ENCODE measurements at places on chromosomes 3 and 15.

GRCh38 chr3:16803019-16803418 is 81.7 kb upstream of the PLCL2 start:
- no peak for DNase-seq

DNA sequence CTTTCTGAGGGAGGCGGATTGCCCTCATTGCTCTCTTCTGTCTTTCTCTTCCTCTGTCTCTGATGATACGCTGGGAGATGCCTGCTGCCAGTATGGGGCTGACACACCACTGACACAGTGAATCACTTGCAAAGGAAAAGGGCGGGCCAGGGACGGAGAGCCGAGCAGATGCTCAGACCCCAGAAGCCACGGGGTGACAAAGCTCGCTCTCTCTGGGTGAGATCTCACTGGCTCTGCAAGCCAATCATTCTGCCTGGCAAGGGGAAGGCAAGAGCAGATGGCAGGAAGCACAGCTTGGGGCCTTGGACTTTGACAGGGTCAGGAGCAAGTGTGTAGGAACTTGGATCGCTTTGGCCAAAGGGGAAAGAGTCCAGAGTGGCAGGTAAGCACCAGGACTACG is 198.7 kb downstream of the NTRK3 start:
- DNase-seq, result no peak

DNA sequence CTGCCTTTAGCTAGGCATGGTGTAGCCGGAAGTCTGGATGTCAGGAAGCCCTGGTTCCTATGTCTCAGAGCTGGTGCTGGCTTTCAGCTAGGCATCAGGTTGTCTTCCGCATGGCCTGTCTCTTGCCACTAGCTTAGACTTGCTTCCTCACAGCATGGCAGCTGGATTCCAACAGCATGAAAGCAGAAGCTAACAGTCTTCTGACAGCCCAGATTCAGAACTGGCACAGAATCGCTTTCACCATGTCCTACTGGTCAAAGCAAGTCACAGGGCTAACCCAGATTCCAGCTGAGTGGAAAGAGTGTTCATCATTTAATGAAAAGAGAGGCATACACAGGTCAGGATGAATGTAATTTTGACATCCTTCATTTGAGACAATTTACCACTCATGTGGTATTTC is 1050.5 kb downstream of the ROBO2 start:
- DNase-seq, result no peak

DNA sequence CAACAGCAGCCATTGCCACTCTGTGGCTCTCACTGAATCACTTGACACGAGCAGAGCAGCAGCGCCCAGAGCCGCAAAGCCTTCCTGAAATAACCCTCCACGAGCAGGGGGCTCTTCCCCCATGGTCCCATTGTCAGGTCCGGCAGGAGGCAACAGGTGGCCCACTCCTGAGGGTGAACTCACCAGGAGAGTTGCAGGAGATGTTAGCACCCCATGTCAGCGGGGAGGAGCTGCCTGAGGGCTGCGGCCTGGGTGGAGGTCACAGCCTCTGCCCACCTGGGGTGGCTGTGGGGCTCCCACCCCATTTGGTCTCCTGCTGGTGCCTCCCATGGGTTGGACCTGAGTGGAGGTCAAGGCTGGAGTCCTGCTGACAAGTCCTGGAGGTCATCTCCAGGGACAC is 12.3 kb upstream of the C3orf22 start:
- no peak for DNase-seq

DNA sequence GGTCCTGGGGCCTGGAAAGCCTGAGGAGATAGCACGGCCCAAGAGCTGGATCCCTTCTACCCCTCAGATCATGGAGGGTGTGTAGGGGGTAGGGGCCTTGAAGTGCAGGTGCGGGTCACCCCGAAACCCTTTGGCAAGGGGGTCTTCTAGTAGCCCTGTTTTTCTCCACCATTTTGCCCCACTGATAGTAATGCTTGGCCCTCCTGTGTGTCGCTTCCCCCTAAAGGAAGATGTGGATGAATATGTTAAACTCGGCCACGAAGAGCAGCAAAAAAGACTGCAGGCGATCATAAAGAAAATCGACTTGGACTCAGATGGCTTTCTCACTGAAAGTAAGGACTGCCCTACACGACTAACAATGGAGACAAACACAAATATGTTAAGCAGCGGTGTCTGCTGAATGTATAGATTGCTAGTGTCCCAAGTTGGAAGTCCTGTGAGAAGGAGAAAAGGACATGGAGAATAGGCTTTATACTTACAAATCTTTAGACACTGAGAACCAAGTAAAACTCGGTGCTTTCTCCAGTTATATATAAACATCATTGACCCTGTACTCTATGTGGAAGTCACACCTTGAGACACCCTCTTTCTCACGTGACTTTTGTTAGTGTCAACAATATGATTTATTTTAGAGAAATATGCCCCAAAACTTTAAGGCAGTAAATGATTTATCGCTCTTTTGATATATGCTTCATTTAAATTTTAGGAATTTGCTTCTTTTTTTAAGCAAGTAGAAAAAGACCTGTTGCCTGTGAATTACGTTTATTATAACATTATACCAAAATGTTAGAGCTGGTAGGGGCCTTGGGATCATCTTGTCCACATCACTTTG is 802 bp downstream of the RCN2 start:
- no peak for DNase-seq

DNA sequence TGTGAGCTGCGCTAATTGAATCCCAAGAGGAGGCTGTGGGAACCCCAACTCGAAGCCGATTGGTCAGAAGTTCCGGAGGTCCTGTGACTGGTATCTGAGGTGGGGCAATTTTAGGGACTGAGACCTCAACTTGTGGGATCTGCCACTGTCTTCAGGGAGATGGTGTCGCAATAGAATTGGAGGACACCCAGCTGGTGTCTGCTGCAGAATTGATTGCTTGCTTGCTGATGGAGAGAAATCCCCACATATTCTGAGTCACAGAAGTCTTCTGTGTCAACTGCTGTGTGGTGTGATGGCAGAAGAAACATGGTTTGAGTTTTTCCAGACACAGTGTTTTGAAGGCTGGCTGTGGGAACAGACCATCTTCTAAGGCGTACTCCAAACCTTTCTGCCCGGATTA is 99.7 kb upstream of the PLXNA1 start:
- no peak for DNase-seq

GRCh38 chr3:184332370-184333090 is 4.9 kb upstream of the FAM131A start:
- peak; percentile 89 for DNase-seq

GRCh38 chr3:14360123-14360881 is 42.1 kb upstream of the SLC6A6 start:
- no peak for DNase-seq

DNA sequence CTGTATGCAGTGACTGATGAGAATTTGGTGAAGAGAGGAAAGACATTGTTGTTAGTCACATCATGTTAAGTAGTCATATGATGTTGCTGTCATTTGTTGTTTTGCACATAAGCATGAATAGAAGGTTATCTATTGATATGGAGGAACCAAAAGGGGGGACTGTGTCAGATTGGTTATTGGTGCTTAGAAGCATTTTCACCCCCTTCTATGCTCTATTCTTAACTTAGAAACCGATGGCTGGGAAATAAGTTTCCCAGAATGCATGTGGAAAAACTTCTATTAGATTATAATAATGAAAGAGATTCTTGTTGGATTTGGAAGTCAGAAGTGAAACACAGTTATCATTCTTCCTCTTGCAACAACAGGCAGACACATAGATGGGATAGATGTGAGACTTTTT is 33.2 kb upstream of the CADM2 start:
- no peak for DNase-seq

DNA sequence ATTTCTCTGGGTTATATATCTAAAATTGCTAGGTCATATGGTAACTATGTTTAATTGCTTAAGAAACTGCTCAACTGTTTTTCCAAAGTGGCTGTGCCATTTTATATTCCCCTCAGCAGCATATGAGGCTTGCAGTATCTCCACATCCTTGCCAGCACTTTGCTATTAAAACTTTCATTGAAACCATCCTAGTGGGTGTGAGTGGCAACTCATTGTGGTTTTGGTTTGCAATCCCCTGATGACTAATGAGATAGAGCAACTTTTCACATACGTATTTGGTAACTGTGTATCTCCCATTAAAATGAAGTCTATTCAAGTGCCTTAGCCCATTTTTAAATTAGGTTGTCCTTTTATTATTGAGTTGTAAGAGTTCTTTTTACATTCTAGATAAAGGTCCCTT is 17.3 kb downstream of the KPNA1 start:
- peak; percentile 73 for DNase-seq

- no peak for DNase-seq
Measured at GRCh38 chr15:82543160-82543559, 2.9 kb upstream of the RPS17 start.

DNA sequence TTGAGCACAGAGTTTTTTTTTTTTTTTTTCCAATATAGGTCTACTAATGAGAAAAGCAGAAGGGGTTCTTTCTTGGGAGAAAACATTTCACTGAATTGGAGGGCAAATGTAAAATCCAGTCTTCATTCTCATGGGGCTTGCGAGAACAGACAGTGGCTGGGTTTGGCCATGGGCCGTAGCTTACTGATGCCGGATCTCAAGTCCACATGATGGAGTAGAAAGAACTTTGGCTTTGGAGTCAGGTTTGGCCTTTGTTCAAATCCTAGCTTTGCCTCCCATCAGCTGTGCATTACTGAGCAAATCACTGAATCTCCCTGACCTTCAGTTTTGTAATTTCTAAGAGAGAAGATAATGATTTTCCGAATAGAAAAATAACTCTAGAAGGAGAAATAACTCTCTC is 59.7 kb downstream of the LMCD1 start:
- no peak for DNase-seq

- no peak for DNase-seq
Measured at GRCh38 chr3:182785142-182785541, 8.2 kb upstream of the ATP11B start.

- DNase-seq, result no peak
Measured at GRCh38 chr3:157417247-157417646, 19.4 kb upstream of the PTX3 start.

DNA sequence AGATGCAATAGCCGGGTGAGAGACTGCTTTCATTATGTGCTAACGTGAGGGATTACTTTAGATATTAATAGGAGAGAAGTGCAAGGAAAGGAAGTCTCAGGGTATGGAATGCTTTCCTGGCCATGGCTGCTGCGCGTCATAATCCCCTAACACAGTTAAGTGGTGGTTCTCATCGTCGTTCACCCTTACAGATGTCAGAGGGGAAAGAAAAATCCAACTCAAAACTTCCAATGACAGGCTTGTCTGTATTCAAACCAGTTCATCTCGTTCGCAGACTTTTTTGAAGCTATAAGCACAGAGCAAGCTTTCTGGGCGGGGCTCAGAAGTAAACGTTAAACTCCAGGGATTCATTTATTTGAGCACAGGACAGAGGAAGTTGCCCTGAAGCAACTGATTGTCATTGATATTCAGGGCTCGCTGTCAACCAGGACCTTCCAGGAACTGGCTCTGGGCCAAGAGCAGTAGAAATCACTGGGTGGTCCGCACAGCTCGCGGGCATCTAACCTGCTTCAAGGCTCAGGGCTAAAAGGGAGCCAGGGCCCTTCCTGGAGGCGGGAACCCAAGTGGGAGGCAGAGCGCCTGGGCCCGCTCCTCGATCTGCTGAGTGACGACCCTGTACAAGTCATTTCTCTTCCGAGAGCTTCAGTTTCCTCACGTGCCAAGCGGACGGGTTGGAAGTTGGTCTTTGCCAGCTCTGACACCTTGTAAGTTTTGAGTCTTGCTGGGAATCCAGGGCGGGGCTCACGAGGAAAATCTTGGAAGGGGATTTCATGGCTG is 1.1 kb upstream of the LPP start:
- no peak for DNase-seq

DNA sequence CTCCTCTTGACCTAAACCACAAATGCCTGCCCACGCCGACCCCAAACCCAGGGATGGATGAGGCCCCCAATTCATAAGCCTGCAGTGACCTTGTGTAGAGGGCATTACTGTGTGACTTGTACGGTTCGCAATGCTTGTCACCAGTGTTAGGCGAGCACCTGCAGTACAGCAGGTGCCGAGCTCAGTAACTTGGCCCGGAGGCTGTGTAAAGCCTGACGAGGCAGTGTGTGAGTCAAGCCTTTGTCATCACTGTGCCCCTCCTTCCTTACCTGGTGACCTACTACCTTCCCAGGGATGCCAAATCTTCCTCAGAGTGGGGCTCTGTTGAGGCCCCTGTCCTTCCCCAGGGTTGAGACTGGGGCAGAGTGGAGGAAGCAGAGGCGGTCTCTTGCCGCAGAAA is 37.2 kb upstream of the TMEM115 start:
- DNase-seq, result no peak

DNA sequence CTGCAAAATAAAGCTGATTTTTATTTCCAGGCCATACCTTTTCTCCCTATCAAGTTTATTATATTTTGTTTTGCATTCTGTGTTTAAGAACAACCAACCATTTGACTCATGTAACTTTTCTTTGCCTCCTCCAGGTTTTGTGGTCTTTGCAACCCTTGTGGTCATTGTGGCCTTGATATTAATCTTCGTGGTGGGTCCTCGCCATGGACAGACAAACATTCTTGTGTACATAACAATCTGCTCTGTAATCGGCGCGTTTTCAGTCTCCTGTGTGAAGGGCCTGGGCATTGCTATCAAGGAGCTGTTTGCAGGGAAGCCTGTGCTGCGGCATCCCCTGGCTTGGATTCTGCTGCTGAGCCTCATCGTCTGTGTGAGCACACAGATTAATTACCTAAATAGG is 27.6 kb downstream of the NIPA2 start:
- no peak for DNase-seq

DNA sequence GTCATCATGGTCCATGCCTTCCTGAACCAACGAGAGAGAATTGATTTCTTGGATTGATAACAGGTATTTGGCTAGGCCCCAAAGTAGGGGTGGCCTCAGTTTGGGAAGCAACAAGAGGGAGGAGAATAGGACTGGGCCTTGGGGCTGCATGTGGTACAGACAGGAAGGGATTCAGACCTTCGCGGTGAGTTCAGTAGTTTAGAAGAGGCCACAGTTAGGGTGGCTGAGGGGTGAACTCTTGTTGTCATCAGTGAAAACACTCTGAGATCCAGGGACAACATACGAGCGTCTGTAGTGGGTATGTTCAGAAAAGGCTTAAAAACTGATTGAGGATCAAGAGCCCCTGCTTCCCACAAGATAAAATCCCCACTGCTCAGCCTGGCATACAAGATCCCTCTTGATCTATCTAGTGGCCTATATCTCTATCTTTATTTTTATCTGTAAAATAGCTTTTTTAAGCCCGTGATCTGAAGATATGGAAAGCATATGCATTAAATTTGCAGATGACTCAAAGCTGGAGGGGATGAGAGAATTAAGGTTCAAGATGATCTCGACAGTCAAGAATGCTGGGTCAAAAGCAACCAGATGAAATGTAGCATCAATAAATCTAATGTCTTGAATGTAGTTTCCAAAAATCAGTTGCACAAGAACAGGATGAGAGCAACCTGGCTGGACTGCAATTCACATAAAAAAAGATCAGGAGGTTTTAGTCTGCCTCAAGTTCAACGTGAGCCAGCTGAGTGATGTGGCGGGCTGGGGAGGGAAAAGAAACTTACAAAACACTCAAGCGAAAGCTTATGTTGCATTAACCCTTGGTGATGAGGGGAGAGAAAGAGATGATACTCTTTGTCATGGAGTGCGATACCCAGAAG is 221.1 kb upstream of the TLE3 start:
- DNase-seq, result no peak
